ENCODE measurements at places on chromosomes 4 and X. TPM values are rescaled to one million over a fixed set of nuclear protein-coding genes. Genes with fewer than 3 reads are reported as not detected.

Gene CFI
- total RNA-seq = not detected

- DNase-seq = no peak
Observed at GRCh38 chrX:94942603-94943002, 1268.6 kb downstream of the FAM133A start.

Gene TDO2
- not detected for total RNA-seq

DNA sequence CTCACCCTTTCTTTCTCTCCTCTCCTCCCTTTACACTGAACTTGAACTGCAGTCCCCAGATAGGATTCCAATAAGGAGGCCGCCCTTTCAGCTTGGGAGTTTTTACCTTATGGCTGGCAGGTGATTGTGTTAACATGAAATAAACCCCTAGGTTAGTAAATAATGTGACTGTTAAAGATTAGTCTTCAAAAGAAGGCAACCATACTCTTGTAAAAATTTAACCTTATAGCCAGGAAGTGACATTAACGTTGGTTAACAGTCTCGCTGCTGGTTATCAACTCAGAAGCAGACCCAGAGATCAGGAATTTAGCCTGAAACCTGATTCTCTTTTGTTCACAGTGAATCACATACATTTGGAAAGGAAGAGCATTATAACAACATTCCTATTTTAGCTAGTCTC is 15.2 kb downstream of the FHDC1 start:
- no peak for DNase-seq

Gene CT45A2
- total RNA-seq = not detected
